Vein endothelial cell (primary cell): ENCODE measurements at places on chromosomes 5 and 9. TPM values are rescaled to one million over a fixed set of nuclear protein-coding genes. Genes with fewer than 3 reads are reported as not detected.

The SOHLH1 gene
- total RNA-seq = not detected in 2 replicates

The MEIKIN gene
- not detected in 2 replicates for total RNA-seq

The PCDHGA8 gene
- total RNA-seq = 2.0 and 2.9 TPM in 2 replicates

The F2RL1 gene
- total RNA-seq = 126 and 135 TPM in 2 replicates

The DDX31 gene
- total RNA-seq = 15.7 and 19.6 TPM in 2 replicates

The SV2C gene
- not detected in 2 replicates for total RNA-seq

The PCDHB4 gene
- 0.19 and 0.33 TPM in 2 replicates for total RNA-seq

The CDC25C gene
- total RNA-seq = 4.2 and 7.9 TPM in 2 replicates

The F12 gene
- 0.57 and 1.6 TPM in 2 replicates for total RNA-seq

The ARAP3 gene
- total RNA-seq = 45.8 and 84.3 TPM in 2 replicates

The AGPAT2 gene
- 61.9 and 73.2 TPM in 2 replicates for total RNA-seq

The LPCAT1 gene
- total RNA-seq = 41.5 and 44.0 TPM in 2 replicates

The RGS7BP gene
- total RNA-seq = 0.65 and 1.6 TPM in 2 replicates

The SLC22A4 gene
- total RNA-seq = 4.9 and 5.0 TPM in 2 replicates

The PHF24 gene
- not detected in 2 replicates for total RNA-seq

The DENND4C gene
- total RNA-seq = 65.7 and 76.2 TPM in 2 replicates

The PHYHD1 gene
- 0.19 and 1.3 TPM in 2 replicates for total RNA-seq

The SLC6A19 gene
- not detected in 2 replicates for total RNA-seq

The CCL27 gene
- not detected in 2 replicates for total RNA-seq

The MZB1 gene
- total RNA-seq = 0.19 TPM in 1 of 2 replicates, not detected in the other

The PRUNE2 gene
- 6.5 and 7.8 TPM in 2 replicates for total RNA-seq

The NPR2 gene
- 5.6 and 5.8 TPM in 2 replicates for total RNA-seq

The PIP5K1B gene
- total RNA-seq = 0.19 TPM in 1 of 2 replicates, not detected in the other

The ANGPTL2 gene
- 18.8 and 23.8 TPM in 2 replicates for total RNA-seq

The SLC25A51 gene
- total RNA-seq = 73.5 and 75.1 TPM in 2 replicates

The TAF1L gene
- total RNA-seq = under 0.01 TPM in 1 of 2 replicates, not detected in the other

The ISL1 gene
- total RNA-seq = not detected in 2 replicates

The RLN2 gene
- not detected in 2 replicates for total RNA-seq

The LHX3 gene
- not detected in 2 replicates for total RNA-seq

The FOXB2 gene
- not detected in 2 replicates for total RNA-seq

The PCDHGC3 gene
- 17.0 and 20.5 TPM in 2 replicates for total RNA-seq

The RANBP3L gene
- total RNA-seq = not detected in 2 replicates

The CWC27 gene
- total RNA-seq = 12.1 and 16.8 TPM in 2 replicates

The OMD gene
- under 0.01 TPM in 1 of 2 replicates, not detected in the other for total RNA-seq

The PDCD1LG2 gene
- 7.6 and 11.4 TPM in 2 replicates for total RNA-seq

The MIER3 gene
- total RNA-seq = 27.3 and 29.1 TPM in 2 replicates

The PCDHA2 gene
- under 0.01 TPM in 1 of 2 replicates, not detected in the other for total RNA-seq

The ACSL6 gene
- not detected in 2 replicates for total RNA-seq

The ZBTB26 gene
- total RNA-seq = 4.7 and 5.6 TPM in 2 replicates

The PITX1 gene
- total RNA-seq = 0.10 TPM in 1 of 2 replicates, not detected in the other

The LCN9 gene
- total RNA-seq = not detected in 2 replicates

The GRIA1 gene
- total RNA-seq = 0.33 TPM in 1 of 2 replicates, not detected in the other

The DOLPP1 gene
- total RNA-seq = 13.1 and 15.0 TPM in 2 replicates

The RASGEF1C gene
- total RNA-seq = not detected in 2 replicates

The ARSI gene
- under 0.01 and 0.19 TPM in 2 replicates for total RNA-seq

The GFI1B gene
- total RNA-seq = not detected in 2 replicates

The PCDHGA4 gene
- 6.3 and 9.1 TPM in 2 replicates for total RNA-seq

The MSX2 gene
- not detected in 2 replicates for total RNA-seq

The PCDHB12 gene
- total RNA-seq = 0.76 and 0.98 TPM in 2 replicates

The ACTBL2 gene
- under 0.01 TPM in 1 of 2 replicates, not detected in the other for total RNA-seq

The TRUB2 gene
- 16.7 and 24.2 TPM in 2 replicates for total RNA-seq

The INSYN2B gene
- total RNA-seq = 26.1 and 52.3 TPM in 2 replicates

The IL4 gene
- total RNA-seq = not detected in 2 replicates

The HMCN2 gene
- under 0.01 TPM in 1 of 2 replicates, not detected in the other for total RNA-seq
